Omental fat pad (tissue), 4 donors: ENCODE measurements at places on chromosomes 13 and 19. TPM values are rescaled to one million over a fixed set of nuclear protein-coding genes. Genes with fewer than 3 reads are reported as not detected.

GRCh38 chr13:46521921-46522747, 30.8 kb upstream of the LRCH1 start:
- DNase-seq: no peak

KCNN4 gene
- total RNA-seq: 3.4 TPM

GRCh38 chr19:5228932-5229777, 111.5 kb downstream of the PTPRS start:
- DNase-seq: no peak

C19orf67 gene
- not detected for total RNA-seq

- DNase-seq: no peak
These were observed 7.1 kb downstream of the NFIX start for GRCh38 chr19:13002166-13002898.
